Fibroblast of skin of left quadriceps (primary cell): ENCODE measurements at places on chromosomes 16 and 17.

DNA sequence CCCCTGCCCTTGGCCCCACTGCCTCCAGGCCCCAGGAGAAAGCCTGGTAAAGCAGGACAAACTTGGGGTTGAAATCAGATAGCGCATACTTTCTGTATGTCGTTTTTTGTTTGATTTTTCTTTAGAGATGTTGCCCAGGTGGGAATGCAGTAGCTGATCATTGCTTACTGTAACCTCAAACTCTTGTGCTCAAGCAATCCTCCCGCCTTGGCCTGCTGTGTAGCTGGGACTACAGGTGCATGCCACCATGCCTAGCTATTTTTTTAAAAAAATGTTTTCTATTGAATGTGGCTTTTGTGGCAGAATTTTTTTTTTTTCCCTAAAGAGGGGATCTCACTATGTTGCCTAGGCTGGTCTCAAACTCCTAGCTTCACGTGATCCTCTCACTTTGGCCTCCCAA is 11.1 kb upstream of the CCL5 start:
- DNase-seq, result no peak

- peak; percentile 54 for DNase-seq
Observed at GRCh38 chr16:4315186-4316107, at the start of gene GLIS2. Gene GLIS2, plus strand, starts transcription at chr16:4316067. Its CDS starts 16,214 bp downstream, at chr16:4332281.

- no peak for DNase-seq
Observed at GRCh38 chr16:52548261-52549010, 1.5 kb upstream of the TOX3 start.

DNA sequence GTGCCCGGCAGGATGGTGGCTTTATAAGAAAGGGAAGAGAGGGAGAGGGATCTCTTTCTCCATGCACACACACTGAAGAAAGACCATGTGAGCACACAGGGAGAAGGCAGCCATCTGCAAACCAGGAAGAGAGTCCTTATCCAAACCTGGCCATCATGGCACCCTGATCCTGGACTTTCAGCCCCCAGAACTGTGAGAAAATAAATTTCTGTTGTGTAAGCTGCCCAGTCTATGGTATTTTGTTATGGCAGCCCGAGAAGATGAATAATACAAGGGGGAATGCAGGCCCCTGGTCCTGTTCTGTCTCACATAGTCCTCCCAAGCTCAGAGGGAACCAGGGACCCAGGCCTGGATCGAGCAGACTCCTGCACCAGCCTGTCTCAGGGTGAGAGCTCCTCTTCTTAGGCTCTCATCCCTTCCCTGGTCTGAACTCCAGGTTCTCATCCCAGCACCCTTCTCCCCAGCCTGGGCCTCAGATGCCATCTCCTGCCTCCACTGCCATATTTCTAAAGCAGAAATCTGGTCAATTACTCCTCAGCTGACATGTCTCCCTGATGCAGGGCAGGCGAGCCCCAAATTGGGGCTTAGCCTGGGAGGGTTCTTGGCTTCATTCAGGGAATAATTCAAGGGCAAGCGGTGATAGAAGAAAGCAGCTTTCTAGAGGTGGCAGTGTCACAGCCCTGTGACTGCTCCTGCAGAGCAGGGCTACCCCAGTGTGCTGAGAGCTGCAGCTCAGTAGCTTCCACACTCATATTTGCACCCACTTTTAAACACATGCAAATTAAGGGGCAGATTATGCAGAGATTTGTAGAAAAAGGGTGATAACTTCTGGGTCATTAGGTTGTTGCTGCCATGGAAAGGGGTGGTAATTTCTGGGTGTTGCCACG is 28.8 kb downstream of the IGFBP4 start:
- no peak for DNase-seq

DNA sequence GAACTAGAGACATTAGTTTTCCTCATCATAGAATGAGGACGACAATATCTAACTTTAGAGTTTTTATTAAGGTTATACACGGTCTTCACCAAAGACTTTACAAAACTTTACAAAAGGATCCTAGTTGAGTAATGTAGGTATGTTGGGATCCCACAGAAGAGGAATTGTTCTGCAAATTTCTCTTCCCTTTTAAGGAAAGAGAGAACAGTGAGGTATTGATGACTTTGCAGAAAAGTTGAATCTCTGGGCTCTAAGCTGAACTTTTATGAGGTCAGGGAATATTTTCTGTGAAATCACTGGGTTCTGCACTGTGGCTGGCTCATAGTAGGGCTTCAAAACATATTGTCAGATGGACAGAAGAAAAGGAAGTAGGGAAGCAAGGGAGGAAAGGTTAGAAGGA is 89.8 kb upstream of the PIRT start:
- no peak for DNase-seq

- DNase-seq, result no peak
Observed at GRCh38 chr17:73600103-73600871, 44.0 kb downstream of the SDK2 start.

DNA sequence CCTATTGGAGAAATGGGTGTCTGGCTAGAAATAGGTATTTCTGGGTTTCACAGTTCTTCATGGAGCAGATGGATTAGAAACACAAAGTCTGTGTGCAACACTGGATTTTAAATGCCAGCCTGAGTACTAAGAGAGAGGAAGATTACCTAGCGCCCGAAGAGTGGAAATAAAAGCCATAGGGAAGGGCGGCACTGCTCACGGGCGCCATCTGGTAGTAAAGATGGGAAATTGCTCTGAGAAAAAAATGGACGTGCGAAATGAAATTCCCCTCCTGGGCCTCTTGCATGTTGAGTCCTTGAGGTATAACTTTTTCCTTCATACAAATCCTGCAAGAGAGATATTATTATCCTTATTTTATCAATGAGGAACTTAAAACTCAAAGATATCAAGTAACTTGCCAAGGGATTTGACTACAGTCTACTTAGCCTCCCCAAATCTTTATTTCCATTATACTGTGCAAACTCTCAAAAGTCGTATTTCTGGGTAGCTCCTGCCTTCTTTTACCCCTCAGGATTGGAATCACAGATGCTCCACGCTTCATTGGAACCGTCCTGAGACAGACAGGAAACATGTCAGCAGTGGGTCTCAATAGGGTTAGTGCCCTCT is 72.8 kb downstream of the MMD start:
- DNase-seq, result peak; percentile 21
